ENCODE measurements at places on chromosomes 2 and 18.

DNA sequence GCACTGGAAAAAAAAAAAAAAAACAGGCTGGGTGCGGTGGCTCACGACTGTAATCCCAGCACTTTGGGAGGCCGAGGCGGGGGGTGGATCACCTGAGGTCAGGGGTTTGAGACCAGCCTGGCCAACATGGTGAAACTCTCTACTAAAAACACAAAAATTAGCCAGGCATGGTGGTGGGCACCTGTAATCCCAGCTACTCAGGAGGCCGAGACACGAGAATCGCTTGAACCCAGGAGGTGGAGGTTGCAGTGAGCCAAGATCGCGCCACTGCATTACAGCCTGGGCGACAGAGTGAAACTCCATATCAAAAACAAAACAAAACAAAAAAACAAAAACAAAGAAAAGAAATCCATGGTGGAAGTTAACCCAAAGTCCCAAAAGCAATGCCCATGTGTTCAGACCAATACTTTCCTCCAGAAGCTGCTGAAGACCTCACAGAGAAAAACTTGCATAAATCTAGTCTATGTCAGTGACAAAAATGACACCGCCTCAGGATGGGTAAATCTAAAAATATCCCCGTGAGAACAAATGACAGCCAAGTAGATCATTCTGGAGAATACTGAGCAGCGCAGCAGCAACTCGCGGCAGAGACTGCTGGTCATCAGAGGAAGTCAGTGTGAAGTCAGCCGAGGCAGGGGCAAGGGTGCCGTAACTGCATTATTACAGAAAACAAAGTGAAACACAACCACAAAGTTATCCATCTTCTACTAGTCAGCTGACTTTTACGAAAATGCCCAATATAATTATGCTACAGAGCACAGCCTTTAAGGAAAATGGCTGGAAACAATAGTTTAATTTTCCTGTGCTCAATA lies 41.0 kb downstream of the LPIN2 start:
- DNase-seq, result peak; percentile 46

DNA sequence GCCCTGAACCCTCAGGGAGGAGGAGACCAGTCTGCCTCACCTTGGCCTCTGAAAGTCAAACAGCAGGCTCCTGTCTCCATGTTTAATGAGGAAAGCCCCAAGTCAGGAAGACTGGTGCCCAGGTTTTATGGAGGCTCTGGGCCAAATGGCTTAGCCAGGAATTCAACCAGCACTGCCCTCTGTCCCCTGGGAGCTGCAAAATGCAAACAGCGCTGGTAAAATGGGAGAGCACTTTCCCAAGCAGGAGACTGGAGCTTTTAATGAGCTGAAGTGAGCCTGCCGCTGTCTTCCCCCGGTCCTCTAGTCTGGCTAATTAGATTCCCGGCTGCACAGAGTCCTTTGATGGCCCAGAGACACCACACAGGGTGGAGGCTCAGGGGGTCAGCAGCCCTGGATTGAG lies 276.0 kb upstream of the TRIB2 start:
- DNase-seq, result no peak

GRCh38 chr2:164515734-164516133 lies 105.5 kb downstream of the GRB14 start:
- DNase-seq, result no peak

DNA sequence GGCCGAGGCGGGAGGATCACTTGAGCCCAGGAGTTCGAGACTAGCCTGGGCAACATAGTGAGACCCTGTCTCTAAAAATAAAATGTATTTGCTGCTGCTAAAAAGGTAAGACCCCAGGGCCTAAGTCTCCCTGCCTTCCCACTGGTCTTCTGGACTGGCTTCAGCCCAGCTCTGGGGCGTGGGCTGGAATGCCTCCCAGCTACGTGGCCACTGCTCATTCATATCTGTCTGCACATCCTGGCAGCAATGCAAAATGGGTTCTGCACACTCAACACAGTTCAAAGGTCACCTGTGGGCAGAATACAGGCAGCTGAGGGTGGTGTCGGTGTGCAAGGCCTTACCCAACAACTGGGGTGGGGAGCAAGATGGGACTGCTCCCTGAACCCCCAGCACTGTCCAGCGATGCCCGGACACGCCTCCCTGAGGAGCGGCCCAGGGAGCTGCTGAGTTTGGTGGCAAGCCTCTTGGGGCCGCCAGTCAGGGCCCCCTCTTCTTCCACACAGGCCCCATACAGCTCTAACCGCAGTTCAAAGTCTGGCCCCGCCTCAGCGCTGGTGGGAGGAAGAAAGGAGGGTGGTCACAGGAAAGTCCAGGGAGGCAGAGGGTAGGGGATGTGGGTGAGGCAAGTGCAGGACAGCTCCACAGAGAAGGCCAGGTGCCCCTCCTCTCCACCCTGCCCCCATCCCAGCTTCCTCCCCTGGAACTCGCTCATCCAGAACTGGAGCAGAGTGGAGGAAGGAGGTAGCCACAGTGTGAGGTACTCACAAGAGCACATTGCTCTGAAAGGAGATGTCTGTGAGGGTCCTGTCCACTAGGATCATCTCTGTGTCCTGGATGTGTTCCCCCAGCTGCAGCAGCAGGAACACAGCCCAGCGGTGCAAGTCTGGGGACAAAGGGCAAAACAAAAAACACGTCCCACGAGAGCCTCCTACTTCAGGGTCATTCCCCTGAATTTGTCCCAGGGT lies 8.2 kb downstream of the WDR54 start:
- no peak for DNase-seq

GRCh38 chr2:175168564-175168945 lies 552 bp upstream of the ATF2 start:
- DNase-seq, result no peak

DNA sequence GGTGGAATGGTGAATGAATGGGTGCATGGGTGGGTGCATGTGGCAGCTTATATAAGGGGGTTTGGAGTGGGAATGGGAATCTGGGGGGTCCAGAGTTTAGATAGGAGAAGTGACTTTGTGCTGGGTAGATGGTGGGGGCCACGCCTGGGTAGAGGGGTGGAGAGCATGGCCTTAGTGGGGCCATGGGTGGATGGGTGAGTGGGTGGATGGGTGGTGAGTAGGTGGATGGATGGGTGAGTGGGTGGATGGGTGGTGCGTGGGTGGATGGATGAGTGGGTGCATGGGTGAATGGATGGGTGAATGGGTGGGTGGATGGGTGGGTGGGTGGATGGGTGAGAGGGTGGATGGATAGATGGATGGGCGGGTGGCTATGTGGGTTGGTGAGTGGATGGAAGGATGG lies 53.9 kb downstream of the MYO7B start:
- DNase-seq, result no peak

GRCh38 chr2:136022396-136023146 lies 37.1 kb upstream of the DARS1 start:
- DNase-seq, result no peak

GRCh38 chr18:14026199-14026598 lies 106.0 kb downstream of the ZNF519 start:
- no peak for DNase-seq

GRCh38 chr2:156157670-156158069 lies 174.9 kb downstream of the NR4A2 start:
- DNase-seq, result no peak

- no peak for DNase-seq
Observed at GRCh38 chr2:218986148-218986761, 1.3 kb upstream of the FEV start.

DNA sequence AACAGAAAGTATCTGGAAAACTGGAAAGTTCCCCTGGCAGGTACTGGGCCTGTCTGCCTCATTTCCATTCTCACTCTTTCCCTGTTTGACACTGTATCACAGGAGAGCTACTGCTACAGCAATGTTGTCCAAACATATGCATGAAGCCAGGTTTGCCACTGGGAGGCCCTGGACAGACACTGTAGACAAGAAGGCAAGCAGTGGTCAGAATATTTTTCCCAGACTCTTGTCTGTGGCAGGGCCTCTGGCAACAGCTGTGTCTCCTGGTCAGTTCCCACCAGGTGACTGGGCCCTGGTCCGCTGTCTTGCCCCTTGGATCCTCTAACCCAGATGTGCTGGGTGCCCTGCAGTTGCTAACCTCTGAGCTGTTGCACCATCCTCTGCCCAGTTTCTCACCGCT lies 178.9 kb upstream of the FANCL start:
- no peak for DNase-seq

DNA sequence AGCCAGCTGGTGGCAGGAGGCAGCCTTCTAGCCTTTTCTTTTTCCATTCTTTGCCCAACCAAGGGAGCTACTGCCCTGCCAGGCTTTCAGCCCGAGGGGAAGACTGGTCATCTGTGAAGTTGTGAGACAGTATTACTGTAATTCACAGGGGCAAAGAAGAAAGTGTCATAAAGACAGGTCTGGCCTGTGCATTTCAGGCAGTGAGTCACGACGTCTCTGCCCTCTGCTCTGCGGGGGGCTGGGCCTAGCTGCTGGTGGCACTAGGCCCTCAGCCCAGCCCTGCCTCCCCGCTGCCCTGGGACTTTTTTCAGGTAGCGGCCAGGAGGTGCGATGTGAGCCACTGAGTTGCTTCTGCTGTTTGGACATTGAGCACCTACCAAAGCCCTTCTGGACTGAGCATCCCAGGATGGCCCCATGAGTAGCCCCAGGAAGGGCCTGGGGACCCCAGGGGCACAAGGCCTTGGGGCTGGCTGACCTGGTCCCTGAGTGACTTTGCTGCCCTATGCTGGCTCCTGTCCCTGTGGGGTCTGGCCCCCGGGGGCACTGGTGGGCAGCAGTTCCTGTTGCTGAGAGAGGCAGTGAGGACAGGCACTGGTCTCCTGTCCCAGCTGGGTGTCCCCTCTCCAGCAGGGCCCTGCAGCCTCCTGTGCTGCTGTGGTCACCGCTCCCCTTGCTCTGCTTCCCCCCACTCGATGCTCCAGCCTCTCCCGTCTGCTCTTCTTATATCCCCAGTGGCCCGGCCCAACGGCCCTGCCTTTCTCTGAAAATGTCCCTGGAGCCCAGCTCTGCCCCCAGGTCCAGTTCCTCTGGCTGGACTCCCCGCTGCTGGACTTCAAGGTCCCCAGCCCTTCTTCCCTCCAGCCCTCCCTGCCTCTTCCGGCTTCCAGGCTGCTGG lies 7.0 kb downstream of the INHBB start:
- no peak for DNase-seq

DNA sequence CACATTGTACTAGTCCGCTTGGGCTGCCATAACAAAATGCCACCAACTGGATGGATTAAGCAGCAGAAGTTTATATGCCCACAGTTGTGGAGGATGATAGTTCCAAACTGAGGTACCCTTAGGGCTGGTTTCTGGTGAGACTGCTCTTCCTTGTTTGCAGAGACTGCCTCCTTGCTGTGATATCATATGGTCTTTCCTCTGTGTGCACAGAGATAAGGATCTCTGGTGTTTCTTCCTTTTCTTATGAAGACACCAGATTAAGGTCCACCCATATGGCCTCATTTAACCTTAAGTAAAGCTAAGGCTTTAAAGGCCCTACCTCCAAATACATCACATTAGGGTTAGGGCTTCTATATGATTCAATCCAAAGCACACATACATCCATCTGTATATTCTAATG lies 738.2 kb upstream of the GCFC2 start:
- no peak for DNase-seq

- no peak for DNase-seq
Observed at GRCh38 chr2:98356729-98357128, 10.5 kb downstream of the CNGA3 start.

- DNase-seq, result peak; percentile 84
Observed at GRCh38 chr18:79393635-79394533, 1.8 kb upstream of the NFATC1 start.
